Stimulated activated CD8-positive, alpha-beta memory T cell treated with anti-CD3 and anti-CD28 coated beads, Interleukin-7, amount 100 ng/mL, for 48 hours (primary cell): ENCODE measurements at places on chromosomes 2 and 18.

- DNase-seq: no peak
Observed at GRCh38 chr2:19786408-19787058, 115.2 kb downstream of the TTC32 start.

GRCh38 chr2:158498043-158498748 lies 41.4 kb downstream of the PKP4 start:
- DNase-seq: no peak

DNA sequence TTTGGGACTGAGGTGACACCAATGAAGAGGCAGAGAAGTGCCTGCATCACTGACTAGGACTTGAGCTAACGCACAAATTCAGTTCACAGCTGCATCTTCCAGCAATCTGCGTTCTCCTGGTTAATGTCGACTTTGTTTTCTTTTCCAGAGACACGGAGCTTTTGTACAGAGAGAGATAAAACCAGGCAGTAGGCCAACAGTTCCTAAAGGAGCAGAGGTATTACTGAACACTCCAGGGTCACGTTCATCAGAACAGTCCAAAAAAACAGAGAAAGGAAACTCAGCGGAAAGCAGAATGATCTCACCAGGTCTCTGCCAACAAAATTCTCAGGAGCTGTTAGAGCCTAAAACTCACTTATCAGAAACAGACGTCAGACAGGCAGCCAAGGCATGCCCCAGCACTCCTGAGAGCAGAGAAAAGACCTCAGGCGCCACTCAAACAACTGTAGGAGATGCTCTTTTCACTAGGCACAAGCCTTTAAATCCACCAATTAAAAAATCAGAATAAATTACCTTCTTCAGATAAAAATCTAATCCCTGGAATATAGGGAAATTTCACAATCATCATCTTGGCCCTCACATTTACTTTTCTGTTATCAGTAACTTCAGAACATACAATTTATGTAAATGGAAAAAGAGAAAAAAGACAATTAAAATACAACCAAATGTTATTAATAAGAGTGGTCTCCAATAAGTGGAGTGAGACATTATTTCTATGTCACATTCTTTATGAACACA lies 95.9 kb upstream of the SPTBN1 start:
- no peak for DNase-seq

GRCh38 chr2:190482451-190482850 lies 52.1 kb downstream of the NEMP2 start:
- no peak for DNase-seq

DNA sequence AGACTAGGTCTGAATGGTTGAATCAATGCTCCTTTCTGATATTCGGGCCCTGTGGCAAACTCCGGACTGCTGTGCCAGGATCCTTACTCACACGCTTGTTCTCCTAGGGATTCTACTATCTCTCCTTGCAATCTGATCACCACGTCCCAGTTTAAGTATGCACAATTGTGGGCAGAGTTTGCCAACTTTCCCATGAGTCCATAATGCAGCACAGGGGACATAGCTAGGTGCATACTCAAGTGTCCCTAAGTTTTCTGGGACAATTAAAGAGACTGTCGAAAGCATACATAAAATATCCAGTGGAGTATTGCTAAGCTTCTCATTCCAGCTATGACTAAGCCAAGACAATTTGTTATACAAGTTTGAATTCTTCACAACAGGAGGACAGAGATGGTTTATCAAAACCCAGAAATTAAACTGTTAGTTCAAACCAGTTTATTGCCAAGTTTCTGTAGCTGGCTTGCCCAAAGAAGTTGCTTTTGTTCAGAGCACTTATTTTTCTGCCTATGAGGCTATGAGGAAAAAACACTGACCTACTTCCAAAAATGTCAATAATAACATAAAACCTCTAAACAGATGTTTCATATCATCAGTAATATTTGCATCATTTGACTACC lies 136.1 kb downstream of the EXOC6B start:
- DNase-seq: no peak

GRCh38 chr2:157761520-157761919 lies 114.6 kb downstream of the ACVR1 start:
- DNase-seq: no peak

- DNase-seq: no peak
Observed at GRCh38 chr2:146147448-146148012, 1627.6 kb upstream of the ZEB2 start.

DNA sequence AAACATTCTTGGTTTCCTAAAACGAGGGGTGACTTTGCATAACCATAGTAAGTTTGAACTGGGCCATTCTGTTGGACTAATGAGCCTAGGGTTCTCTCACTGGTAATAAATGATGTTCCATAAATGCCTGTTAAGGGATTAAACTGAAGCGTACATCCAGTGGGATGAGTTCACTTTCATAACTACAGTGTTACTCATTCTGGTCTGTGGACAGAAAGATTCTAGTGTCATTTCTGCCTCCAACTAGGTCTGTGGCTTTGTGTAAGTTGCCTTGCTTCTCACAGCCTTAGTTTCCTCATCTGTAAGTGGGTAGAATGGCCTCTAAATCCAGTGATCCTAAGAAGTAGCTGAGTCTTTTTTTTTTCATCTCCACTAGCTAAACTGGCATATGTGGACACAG lies 1860.6 kb upstream of the PIK3C3 start:
- DNase-seq: no peak

DNA sequence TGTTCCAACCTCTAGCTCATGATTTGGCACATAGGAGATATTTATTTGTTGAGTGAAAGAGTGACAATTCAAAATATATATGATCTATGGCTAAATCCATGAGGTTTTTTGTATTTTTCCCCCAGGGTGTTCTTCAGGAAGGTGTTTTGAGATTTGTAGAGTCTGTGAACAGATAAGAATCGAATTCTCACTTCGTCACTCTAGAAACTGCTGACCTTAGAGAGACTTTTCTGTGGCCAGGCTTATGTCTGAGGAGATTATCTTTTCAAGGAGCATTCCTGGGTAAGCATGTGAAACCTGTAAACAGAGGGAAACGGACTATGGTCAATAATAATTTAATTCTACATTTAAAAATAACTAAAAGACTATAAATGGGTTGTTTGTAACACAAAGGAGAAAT lies 849 bp upstream of the ITGB6 start:
- no peak for DNase-seq

DNA sequence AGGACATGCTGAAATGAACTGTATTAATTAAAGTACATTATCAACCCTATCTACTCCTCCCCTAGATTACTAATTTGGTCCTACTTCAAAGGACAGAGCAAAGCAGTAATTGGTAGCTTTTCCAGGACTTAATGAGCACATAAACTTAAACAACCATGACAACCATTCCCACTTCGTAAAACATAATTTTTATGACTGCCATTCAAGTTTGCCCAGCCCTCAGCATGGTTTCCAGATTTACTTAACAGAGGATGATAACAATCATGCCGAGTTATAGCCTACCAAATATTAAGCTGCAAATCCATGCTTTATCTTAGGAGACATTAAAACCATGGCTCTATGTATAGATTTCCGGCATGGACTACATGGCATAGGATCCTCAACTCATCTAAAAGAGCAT lies 401.1 kb upstream of the CHAC2 start:
- DNase-seq: no peak

- no peak for DNase-seq
Observed at GRCh38 chr2:15890936-15891905, 49.1 kb upstream of the MYCN start.

DNA sequence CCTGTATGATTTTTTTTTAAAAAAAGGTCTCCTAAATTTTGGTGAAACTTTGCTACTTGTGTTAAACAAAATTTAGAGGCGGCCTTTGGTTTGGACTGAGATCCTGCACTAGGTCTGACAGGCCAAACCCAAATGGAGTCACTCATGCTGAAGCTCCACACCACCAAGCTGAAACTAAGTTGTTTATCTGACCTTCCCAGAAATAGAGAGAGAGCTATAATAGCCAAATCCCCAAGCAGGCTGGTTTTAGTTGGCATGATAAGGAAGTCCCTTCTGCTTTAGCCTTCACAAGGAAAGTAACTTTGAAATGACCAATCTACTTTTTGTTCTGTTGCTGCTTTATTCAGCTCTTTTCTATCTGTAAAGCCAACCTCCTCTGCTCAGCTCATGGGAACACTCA lies 17.1 kb upstream of the THUMPD2 start:
- no peak for DNase-seq

GRCh38 chr18:3265564-3266033 lies 3.7 kb downstream of the MYL12B start:
- no peak for DNase-seq

DNA sequence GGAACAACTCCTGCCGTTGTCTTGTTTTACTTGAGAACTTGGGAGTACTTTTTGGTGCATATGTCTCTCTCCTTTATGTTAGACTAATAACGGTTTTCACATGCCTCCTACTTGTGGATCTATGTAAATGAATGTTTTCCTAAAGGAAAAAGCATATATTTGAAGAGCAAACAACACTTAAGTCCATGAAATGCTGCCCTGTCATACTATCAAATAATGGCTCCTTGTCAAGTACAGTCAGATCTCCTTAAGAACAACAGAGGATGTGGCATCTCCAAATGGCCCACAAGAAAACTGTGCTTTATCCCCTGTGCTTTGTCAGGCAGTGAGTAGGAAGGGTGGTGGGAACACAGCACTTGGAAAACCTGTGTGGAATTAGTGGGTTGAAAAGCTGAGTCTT lies 198.2 kb downstream of the PTGR3 start:
- no peak for DNase-seq

- DNase-seq: peak; percentile 47
Observed at GRCh38 chr18:79203017-79203605, 133.9 kb downstream of the ATP9B start.

- no peak for DNase-seq
Observed at GRCh38 chr2:229087843-229088516, 183.1 kb downstream of the PID1 start.

DNA sequence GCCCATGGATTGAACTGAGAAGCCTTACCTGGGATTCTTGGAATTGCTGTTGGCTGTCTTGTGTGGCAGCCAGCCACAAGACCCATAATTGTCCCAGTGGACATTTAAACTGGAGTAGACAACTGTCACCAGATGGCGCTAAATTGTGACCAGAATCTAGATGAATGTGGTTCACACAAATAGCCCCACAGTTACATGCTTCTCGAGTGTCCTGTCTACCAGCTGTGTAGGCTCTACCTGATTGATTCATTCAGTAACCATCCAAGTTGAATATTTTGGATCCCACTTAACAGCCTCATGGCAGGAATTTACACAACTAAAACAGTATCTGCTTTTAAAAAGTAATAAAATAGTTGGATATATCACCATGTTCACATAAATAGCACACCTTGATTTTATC lies 73.2 kb downstream of the MAP4K4 start:
- no peak for DNase-seq

- DNase-seq: no peak
Observed at GRCh38 chr2:38945911-38946310, 56.2 kb downstream of the ARHGEF33 start.

- no peak for DNase-seq
Observed at GRCh38 chr2:37443082-37443481, 98.7 kb downstream of the QPCT start.

- no peak for DNase-seq
Observed at GRCh38 chr2:191746346-191747169, 68.6 kb downstream of the NABP1 start.

DNA sequence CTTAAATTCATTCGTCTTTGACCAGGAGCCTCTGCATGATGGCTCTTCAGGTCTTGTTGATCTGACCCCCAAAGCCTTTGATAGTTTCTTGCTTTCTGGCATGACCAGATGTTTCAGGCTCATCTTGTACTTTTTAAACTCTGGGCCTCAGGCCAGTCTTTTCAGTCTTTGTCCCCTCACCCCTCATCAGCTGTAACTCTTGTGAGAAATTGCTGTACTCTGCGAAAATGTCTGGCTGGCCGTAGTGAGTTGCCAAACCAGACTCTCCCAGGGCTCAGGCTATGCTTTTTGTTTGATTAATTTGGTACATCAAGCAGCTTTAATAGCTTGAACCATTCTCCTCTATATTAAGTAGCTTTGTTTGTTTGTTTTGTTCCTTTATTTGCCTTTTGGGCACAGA lies 75.9 kb downstream of the BABAM2 start:
- no peak for DNase-seq

DNA sequence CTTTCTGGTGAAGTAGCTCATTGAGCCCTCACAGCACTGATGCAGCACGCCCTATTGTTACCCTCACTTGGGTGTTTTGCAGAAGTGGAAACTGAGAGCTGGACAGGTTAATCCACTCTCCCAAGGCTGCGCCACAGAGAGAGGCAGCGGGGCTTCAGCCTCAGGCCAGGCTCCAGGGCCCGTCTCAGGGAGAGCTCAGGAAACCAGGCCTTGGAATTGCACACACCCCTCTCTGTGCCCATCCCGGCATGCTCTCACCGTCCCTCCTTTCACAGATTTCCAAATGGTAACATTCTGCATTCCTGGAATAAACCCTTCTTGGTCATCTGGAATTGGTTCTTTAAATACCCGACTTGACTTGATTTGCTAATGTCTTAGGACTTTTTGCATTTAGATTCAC lies 51.5 kb downstream of the TWIST2 start:
- no peak for DNase-seq

DNA sequence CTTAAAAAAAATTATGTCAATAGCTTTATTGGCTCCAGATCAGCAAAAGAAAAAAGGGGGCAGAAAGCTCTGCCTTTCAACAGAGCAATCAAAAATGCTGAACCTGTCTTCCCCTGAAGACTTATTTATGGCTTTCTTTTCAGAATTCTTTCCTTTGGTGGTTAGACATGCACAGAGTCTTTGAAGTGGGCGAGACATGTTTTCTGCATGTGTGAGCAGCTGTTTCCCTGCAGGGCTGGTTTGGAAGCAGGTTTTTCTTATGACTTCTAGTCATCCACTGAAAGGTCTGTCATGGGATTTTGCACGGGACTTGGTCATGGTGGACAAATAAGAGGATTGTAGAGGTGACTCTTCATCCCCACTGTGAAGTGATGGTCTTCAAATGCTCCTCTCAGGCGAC lies 160.3 kb downstream of the VAPA start:
- no peak for DNase-seq

- no peak for DNase-seq
Observed at GRCh38 chr18:56393870-56394269, 244.5 kb downstream of the TXNL1 start.

GRCh38 chr18:48942554-48943261 lies 8.1 kb downstream of the SMAD7 start:
- no peak for DNase-seq
